ENCODE measurements at places on chromosomes 2 and 18.

- DNase-seq, result no peak
- H3K36me3 ChIP-seq, result no peaks in the 10 kb centered on the region
- no peaks in the 10 kb centered on the region for H3K4me1 ChIP-seq
- no peaks in the 10 kb centered on the region for H3K27me3 ChIP-seq
- no peak overlapping the region for H3K4me3 ChIP-seq
- H3K27ac ChIP-seq, result no peak overlapping the region
Measured at GRCh38 chr18:60698901-60699300, 326.3 kb upstream of the MC4R start.

DNA sequence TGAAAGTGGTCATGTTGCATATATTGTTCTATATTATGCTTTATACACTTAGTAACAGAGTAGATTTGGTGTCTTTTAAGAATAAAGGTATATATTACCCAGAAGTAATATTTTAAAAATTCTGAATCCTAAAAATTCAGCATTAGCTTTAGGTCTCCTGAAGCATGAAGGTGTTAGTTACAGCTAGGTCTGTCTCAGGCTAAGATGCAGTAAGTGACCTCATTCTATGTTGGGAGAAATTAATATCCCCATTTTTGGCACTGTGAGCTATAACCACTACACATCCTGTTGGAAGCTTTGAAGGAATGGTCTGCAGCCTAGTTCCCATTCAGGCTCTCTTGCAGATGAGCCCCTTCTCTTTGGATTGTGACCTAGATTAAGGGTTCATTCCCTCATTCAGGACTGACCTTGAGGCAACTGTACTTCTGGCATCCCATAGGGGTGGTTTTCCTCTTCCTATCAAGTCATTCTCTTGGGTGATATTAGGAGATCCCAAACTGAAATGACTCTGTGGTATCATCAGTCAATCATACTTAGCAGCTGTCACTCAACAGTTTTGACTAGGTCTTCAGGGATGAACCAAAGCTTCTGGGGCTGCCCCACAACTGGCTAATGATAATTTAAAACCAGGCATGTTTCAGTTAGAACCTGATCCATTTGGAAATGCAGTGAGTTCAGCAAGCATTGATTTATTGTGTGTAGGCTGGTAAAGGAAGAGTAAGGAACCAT lies 117.7 kb downstream of the GPD2 start:
- H3K27ac ChIP-seq, result no peak overlapping the region
- no peak overlapping the region for H3K4me3 ChIP-seq
- peaks cover 17% of the 10 kb centered on the region for H3K36me3 ChIP-seq
- no peaks in the 10 kb centered on the region for H3K27me3 ChIP-seq
- H3K4me1 ChIP-seq, result peaks cover 2% of the 10 kb centered on the region
- DNase-seq, result no peak

DNA sequence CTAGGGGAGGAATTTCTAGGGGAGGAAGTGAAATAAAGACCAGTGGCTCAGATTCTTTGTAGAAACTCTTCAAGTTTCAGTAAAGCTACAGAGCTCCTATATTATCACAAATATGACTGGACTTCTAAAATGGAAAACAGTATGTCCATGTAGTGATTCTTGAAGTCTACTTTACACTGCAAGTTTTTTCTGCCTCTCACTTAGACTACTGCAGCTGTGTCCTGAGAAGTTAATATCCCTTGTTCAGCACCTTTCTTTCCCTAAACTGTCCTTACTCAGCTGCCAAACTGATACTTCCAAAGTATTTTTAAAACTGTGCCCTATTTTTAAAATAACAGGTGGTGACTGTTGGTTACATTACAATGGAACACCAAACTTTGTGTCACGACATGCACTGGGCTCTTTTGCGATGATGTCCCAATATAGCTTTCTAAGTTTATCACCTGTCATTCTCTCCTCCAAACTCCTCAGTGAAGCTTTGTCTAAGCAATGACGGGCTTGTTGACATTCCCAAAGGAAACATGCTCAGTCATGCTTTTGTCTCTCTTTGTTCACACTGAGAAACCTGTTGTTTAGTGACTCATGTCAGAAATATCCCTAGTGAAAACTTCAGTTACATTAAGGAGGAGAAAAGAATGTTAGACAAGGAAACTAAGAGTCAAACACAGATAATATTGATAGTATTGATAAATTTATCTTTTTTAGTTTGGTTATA lies 341.1 kb downstream of the ARL6IP6 start:
- no peaks in the 10 kb centered on the region for H3K36me3 ChIP-seq
- H3K4me1 ChIP-seq, result no peaks in the 10 kb centered on the region
- H3K27me3 ChIP-seq, result peaks cover 2% of the 10 kb centered on the region
- H3K27ac ChIP-seq, result no peak overlapping the region
- no peak overlapping the region for H3K4me3 ChIP-seq

- H3K4me1 ChIP-seq, result no peaks in the 10 kb centered on the region
- peak; percentile 40 for DNase-seq
- peaks cover 8% of the 10 kb centered on the region for H3K27me3 ChIP-seq
- no peak overlapping the region for H3K4me3 ChIP-seq
Measured at GRCh38 chr18:31555971-31556747, 35.5 kb upstream of the TTR start.

DNA sequence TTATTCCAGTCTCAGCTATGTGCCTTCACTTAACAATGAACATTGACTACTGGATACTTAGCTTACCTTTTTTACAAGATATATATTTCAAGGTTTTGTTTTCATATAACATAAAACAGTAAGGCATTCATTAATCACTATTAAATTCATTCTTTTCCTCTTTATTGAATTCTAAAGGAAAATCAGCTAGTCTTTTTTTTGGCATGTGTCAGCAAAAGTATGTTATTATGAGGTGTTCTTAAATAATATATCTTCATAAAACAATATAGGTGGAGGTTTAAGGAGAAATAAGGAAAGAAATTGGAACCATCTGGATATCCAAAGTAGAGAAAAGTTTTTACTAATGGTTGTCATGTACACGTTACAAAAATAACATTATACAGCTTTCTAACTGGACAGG lies 472.6 kb downstream of the ARHGAP15 start:
- no peak overlapping the region for H3K27ac ChIP-seq
- peaks cover 22% of the 10 kb centered on the region for H3K4me1 ChIP-seq
- no peaks in the 10 kb centered on the region for H3K36me3 ChIP-seq
- no peak overlapping the region for H3K4me3 ChIP-seq

DNA sequence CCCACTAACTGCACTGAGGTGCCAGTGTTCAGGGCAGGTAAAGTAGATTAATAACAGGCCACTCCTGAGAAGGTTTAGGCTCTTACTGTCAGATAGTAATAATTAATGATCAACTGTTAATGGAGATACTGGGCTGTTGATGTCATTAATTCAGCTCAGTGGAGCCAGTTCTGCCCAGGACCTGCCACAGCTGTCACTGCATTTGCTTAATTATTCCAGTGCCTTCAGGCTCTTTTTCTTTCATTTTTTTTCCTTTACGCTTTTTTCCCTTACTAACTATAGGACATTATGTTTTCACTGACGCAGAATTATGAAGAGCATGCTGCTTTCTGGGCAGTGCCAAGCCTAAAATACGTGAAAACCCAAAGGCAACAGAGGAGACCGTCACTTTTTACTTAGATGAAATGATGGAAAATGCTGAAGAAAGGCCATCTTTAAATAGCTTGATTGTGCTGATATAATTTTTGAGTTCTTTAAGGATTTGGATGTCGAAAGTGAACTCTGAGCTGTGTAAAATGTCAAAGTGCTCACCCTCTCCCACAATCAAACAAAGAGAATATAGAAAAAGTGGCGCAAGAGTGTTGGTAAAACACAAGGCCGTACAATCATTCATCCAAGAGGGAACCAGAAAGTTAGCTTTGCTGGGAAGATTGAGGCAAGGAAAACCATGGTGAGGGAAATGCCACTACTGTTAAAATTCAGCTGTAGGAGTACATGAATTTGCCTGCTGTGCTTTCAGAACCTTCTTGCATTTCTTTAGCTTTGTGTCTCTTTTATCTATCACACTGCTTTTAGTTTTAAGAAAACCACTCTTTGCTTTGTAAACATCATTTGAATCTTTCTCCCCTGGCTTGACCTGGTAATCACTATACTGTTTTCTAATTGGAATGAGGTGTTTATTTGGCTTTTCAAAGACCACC lies 192.0 kb upstream of the ZEB2 start:
- H3K36me3 ChIP-seq, result no peaks in the 10 kb centered on the region
- H3K4me3 ChIP-seq, result no peak overlapping the region
- DNase-seq, result no peak
- H3K27ac ChIP-seq, result no peak overlapping the region

- DNase-seq, result no peak
- H3K27me3 ChIP-seq, result peaks cover 4% of the 10 kb centered on the region
- H3K36me3 ChIP-seq, result no peaks in the 10 kb centered on the region
- no peaks in the 10 kb centered on the region for H3K4me1 ChIP-seq
Measured at GRCh38 chr2:8983571-8983970, 19.9 kb downstream of the MBOAT2 start.

- H3K27me3 ChIP-seq, result no peaks in the 10 kb centered on the region
- H3K36me3 ChIP-seq, result no peaks in the 10 kb centered on the region
- DNase-seq, result no peak
- H3K4me1 ChIP-seq, result peaks cover 11% of the 10 kb centered on the region
- H3K27ac ChIP-seq, result no peak overlapping the region
Measured at GRCh38 chr2:232362174-232362900, 16.2 kb upstream of the ALPP start.

- DNase-seq, result no peak
- no peaks in the 10 kb centered on the region for H3K27me3 ChIP-seq
- no peaks in the 10 kb centered on the region for H3K4me1 ChIP-seq
- H3K36me3 ChIP-seq, result no peaks in the 10 kb centered on the region
- no peak overlapping the region for H3K27ac ChIP-seq
Measured at GRCh38 chr2:76318848-76319360, 608.2 kb upstream of the GCFC2 start.

Measured in activated CD4-positive, alpha-beta memory T cell treated with anti-CD3 and anti-CD28 coated beads for 36 hours (primary cell).